ENCODE measurements at places on chromosomes 2 and 18.

GRCh38 chr2:2869553-2869952 lies 508.1 kb downstream of the EIPR1 start:
- DNase-seq: no peak

- DNase-seq: no peak
Observed at GRCh38 chr2:237863689-237864443, 4.4 kb downstream of the RAMP1 start.

GRCh38 chr2:240501531-240501991 lies 56.2 kb downstream of the ANKMY1 start:
- no peak for DNase-seq

GRCh38 chr2:164456619-164457018 lies 164.7 kb downstream of the GRB14 start:
- peak; percentile 81 for DNase-seq

Measured in NCI-H1092 treated with DMSO at 0.1 percent for 48 hours (cell line).